ENCODE measurements at places on chromosomes 5 and 9.

GRCh38 chr9:114008667-114009410, 69.3 kb downstream of the AMBP start:
- no peak for DNase-seq

DNA sequence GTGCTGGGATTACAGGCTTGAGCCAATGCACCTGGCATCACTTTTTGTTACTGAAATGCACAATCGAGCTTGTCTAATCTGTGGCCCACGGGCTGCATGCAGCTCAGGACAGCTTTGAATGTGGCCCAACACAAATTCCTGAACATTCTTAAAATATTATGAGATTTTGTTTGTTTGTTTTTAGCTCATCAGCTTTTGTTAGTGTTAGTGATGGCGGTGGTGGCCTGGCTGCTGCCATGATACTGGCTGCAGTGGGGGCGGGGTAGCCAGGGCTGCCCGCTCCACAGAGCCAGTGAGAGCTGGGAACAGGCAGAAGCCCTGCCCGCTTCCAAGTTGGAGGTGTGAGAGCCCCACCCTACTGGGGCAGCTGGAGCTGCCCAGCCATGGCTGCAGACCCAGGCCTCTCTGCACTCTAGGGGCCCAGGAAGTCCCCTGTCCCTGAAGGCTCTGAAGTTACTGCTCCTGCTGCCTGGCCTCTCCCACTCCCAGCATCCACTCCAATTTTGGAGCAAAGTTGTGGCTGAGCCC, 76.6 kb upstream of the SHB start:
- DNase-seq: no peak

DNA sequence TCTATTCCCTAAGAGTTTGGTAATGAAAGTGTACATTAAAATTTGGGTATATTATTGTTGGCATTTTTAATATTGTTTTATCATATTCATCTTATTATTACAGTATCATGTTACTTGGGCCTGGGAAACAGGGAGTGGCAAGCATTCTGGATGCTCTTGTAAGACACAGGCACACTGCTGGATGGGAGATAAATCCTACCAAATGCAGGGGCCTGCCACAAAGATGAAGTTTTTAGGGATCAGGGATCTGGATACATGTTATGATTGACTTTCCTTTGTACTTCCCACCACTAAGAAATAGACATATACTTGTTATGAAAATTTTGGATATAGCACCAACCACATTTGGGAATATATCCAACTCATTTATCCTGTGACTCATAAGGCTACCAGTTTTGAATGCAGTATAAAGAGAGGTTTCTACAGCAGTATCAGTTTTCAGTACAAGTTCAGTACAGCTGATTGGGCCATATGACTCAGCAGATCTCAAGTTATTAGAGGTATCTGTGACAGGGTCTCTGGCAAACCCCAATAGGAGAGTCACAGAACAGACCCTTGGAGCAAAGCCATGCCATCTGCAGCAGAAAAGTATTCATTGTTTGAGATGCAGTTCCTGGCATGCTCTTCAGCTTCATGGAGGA, 360.1 kb downstream of the DMAC1 start:
- DNase-seq: no peak

GRCh38 chr9:11431490-11431889, 818.7 kb upstream of the PTPRD start:
- no peak for DNase-seq

DNA sequence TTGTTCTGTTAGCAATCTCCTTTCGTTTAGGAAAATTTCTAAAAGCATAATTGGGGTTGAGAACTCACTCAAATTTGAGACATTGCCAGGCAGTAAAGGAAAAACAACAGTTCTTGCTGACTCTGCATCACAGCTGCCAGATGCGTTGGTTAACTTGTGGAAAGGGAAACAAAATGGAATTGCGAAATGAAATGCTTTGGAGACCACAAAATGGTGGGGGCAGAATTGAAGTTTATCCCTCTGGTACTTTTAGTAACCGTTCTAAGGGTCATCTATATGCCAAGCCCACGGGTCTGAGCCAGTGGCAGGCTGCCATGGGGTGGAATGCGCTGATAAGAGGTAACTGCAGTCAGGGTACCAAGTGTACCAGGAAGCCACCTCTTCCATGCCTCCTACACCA, 28.6 kb upstream of the SELENOP start:
- DNase-seq: no peak

DNA sequence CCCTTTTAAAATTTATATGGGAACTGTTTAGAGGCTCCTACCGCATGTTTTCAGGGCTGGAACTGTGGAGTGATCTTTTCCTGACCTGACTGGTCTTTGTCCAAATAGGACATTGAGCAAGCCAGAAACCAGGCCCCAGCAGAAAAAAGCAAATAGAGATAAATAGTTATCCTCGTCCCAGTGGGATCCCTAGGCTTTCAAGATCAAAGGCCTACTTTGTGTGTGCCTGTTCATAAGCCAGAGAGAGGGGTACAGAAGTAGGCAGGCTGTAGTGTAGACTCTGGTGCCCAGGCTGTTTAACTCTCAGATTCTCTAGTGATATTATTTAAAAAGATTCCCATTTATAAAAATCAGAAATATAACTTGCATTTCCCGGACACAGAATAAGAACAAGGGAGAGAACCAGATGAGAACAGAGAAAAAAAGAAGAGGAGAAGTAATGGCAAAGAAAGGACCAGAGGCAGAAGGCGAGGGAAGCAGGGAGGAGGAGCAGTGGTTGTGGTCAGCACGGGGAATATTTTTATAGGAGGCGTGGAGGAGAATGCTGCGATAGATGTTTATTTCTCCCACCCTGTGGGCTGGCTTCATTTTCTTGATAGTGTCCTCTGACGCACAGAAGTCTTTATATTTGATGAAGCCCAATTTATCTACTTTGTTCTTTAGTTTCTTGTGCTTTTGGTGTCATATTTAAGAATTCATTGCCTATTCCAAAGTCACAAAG, 101.2 kb downstream of the AOPEP start:
- peak; percentile 55 for DNase-seq

DNA sequence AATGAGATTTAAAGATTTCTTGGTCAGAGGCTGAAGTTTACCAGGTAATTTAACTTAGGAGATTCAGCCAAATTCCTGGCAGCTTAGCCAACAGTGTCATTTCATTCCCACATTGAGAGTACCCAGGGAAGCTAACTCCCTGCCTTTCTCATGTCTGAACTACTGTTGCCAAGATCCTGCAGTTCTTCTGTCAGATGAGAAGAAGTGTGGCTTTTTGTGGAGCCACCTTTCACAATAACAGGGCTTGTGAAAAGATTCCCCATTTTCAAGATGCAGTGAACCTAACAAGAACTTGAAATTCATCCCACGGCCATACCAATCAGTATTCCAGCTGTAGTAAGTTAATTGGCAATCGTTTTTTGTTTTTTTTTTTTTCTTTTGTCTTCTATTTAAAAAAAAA, 176.4 kb downstream of the XRCC4 start:
- DNase-seq: no peak
